Activated CD4-positive, alpha-beta T cell treated with anti-CD3 and anti-CD28 coated beads, Interleukin-2, Interleukin-6, amounts not matched to agents 100 ng/mL and 50 ng/mL, durations not matched to agents 16 hours and 8 hours (primary cell): ENCODE measurements at places on chromosomes 7 and 10.

DNA sequence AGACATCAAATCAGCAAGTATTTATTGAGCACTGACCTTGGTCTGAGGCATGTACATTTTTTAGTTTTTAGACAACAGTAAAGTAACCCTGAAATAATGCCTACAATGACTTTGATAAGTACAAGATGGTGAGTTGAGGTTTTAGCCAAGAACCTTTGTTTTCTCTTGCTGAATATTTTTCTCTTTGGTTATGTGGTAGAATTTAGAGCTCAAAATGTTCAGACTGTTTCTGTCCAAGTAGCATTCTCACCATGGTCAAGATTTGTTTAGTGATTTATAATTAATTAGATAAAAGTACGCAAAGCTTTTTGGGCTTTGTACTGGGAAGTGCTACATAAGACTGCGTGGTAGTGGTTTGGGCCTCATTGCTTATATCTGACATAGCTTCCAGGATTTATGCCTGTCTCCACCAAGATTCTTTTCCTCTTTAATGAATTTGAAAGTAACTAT is 102.4 kb downstream of the KAT6B start:
- DNase-seq, result no peak

DNA sequence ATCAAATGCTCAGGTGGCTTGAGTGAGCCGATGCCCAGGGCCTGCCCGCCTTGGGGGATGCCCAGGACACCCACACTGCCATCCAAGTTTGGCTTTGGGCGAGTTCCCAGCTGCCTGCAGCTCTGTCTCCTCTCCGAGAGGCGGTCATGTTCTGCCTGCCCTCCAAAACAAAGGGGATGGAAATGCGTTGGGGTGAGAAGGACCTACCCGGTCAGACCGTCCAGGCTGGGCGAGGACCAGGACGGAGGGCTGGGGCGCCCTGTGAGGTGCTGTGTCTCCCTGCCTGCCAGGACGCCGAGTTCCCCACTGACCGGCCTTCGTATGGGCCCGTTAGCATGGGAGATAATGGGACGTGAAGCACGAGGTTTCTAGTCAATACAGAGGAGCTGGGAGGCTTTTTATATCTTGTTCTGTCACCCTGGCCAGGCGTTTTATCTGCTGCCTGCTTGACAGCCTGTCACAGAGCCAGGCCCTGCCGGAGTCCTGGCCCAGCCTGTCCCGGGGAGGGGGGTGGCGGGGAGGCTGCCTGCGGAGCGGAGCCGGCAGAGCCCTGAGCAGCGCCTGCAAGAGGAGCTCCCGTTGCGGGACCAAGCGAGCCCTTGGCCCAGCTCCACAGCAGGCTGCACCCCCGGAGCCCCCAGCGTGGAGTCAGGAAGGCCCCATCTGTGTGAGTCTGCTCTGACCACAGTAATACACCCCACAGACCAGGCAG is 22.0 kb upstream of the ELFN1 start:
- no peak for DNase-seq

DNA sequence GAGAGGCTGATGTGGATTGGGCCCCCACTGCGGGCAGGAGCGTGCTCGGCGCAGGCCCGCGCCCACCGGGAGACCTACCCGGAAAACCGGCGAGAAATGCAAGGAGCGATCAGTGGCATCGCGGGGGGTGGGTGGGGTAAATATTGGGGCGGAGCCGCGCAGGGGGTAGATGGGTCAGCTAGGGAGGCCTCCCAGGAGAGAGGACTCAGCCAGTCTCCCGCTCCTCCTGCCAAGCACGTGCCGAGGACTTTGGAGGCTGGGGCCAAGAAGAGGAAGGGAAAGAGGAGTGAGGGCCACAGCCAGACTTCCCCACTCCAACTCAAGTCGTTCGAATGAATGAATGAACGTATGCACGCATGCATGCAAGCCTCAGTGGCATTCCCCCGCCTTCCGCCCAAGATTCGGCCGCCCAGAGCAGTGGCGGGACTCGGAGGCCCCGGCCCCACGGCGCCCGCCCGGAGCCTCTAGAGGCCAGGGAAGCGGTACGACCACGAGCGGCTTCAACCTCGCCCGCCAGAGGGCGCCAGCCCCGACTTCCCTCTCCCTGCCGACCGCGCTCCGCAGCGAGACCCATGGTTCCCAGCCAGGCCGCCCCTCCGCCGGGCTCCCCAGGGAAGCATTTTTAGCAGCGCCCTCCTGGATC is 3.6 kb downstream of the NPM3 start:
- peak; percentile 91 for DNase-seq

GRCh38 chr7:92586403-92586802 is 3.8 kb downstream of the FAM133B start:
- no peak for DNase-seq

DNA sequence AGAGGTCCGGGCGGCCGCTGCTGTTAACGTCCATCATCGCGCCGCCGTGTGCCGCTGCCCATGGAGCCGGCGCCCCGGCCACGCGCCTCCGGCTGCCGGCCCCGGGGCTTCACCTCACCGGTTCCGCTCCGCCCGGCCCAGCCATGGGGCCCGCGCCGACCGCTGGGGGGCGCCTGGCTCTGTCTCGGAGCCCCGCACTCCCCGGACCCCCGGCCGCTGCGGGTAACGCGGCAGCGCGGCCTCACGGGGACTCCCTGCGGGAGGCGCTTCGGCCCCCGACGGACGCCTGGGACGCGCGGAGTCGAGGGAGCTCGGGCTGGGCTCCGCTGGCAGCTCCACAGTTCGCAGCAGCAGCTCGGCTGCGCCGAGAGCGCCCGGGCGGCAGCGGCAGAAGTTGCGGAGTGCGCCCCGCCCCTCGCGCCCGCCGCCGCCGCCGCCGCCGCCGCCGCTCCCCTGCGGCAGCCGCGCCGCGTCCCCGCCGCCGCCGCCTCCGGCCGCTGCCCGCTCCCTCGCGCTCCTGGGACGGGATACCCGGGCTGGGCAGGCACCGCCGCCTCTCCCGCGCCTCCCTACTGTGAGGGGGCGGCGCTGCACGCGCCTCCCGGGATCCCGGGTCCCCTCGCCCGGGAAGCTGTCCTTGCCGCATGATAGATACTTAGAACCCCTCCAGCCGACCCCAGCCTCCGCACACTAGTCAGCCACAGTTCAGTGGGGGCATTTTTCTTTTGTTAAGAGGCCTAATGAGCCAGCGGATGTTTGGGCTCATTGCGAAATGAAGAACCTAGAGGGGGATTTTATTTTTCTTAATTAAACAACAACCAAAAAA is at the start of gene HTR7:
Gene HTR7, minus strand, starts transcription at position 405 of the 826 bp plus-strand sequence. Its CDS starts 368 bp downstream, at position 37.
- DNase-seq, result peak; percentile 67

DNA sequence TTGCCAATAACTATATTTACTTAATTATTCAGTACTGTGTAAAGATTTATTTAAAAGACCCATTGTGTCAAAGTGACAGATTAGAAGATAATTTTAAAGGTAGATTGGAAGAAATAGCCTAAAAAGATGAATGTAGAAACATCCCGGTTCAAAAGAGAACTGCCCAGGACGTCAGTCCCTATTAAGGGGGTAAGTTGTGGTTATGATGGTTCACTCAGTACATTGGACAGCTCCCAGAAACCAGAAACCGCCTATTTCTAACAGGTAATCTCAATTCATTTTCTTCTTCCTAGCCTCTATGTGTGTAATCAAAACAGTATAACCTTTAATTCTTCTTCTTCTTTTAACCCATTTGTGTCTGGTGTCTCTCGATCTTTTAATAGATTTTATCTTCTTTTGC is 1.5 kb upstream of the FERD3L start:
- no peak for DNase-seq

GRCh38 chr10:132109341-132110110 is 43.8 kb downstream of the JAKMIP3 start:
- no peak for DNase-seq

- DNase-seq, result no peak
Observed at GRCh38 chr7:91973639-91974038, 33.0 kb downstream of the AKAP9 start.

- no peak for DNase-seq
Observed at GRCh38 chr10:89699581-89700064, 1.8 kb upstream of the KIF20B start.

DNA sequence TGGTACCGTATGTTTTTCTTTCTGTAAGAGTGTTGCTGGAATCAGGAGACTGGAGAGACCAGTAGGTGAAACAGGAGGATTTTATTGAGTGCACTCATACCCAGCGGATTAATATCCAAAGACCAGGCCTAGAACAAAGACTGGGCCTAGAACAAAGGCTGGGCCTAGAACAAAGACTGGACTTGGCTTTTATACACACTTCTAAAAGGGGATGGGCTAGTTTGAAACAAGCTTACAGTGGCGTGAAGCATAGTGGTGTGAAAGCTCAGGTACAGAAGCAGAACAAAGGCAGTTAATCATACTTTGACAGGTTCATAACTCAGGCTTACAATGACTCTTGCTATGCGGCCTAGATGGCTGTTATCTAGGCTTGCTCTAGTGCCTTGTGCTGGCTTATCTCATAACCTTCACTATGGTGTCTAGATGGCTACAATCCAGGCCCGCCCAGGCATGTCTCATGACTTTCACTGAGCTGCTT is 67.7 kb downstream of the TRIM24 start:
- no peak for DNase-seq

DNA sequence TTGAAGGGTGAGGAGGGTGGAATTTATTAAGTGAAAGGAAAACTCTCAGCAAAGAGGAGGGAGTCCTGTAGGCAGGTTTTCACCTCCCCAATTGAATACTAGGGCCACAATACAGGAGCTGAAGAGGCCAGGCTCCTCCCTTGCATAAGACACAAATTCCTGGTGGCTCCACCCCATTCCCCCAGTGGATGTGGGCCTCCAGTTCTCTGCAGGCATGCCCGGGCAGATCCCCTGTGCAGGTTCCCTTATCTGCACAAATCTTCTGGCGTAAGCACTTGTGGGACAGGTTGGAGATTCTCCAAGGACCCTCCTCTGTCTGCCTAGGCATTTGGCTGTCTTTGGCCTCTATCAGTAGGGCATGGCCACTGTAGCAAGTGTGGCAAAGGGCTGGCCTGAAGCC is 847.1 kb upstream of the MBL2 start:
- no peak for DNase-seq

DNA sequence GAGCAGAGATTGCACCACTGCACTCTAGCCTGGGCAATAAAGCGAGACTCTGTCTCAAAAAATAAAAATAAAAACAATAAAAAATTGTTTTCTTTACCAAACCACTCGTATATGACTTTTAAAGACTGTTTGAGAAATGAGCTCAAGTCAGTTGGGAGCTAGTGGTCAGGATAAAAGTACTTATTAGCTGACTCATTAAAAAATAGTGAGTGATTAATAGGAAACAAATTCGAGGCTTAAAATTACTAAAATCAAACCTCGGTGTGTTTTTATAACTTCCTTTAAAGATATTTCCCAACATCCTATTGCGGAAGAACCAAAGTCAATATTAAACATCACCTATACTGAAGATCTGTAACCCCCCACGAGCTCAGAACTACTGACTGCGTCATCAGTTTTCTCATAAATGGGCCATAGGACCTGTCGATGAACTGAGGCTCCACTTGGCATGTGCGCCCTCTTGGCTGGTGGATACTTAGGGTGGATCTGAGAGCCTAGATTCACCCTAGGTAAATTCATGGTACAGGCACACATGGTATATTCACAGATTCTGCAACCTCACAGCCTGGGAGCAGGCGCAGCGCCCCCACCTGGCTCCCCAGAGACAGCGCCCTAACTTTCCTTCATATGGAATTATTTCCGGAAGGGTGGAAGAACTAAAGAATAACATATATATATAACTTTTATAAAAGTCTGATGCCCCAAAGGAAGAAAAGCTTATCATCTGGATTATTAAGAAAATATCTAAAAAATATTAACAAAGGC is 9.2 kb downstream of the MKI67 start:
- no peak for DNase-seq

GRCh38 chr7:21448974-21449373 is 21.1 kb downstream of the SP4 start:
- DNase-seq, result no peak

GRCh38 chr10:13794992-13795612 is 208.3 kb downstream of the PRPF18 start:
- DNase-seq, result no peak

GRCh38 chr10:47384148-47384921 is at the start of gene ZNF488:
TSS of gene ZNF488 (minus strand) at chr10:47384293. CDS start at chr10:47368829, 15,464 bp downstream.
- DNase-seq, result peak; percentile 75

DNA sequence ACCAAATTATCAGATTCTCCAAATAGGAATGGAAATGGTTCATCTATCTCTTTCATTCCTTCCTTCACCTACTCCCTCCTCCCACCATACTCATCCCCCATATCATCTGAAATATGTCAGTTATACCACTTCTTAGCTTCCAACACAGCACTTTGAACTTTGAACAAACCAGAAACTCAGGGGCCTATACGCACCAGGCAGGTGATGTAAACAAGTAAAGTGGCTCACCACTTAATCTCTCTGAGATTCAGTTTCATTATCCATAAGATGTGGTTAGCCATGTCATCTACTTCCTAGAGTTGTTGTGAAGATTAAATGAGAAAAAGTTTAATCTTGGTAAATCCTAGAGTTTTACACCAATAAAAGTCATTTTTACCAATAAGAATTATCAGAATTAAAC is 65.9 kb upstream of the LRRN3 start:
- DNase-seq, result peak; percentile 86

DNA sequence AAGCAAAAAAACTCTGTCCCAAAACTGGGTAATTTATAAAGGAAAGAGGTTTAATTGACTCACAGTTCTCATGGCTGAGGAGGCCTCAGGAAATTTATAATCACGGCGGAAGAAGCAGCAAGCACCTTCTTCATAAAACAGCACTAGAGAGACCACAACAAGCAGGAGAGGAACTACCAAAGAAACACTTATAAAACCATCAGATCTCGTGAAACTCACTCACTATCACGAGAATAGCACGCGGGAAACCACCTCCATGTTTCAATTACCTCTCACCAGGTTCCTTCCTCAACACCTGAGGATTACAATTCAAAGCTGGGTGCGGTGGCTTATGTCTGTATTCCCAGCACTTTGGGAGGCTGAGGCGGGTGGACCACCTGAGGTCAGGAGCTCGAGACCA is 48.5 kb downstream of the PDIA4 start:
- DNase-seq, result no peak

- DNase-seq, result no peak
Observed at GRCh38 chr7:28986028-28986764, 28.1 kb upstream of the TRIL start.

GRCh38 chr10:81179805-81180452 is 642.2 kb downstream of the SH2D4B start:
- peak; percentile 28 for DNase-seq
